ENCODE measurements at places on chromosomes 16 and 17. TPM values are rescaled to one million over a fixed set of nuclear protein-coding genes. Genes with fewer than 3 reads are reported as not detected.

CCL8 gene
- not detected for total RNA-seq

KRTAP3-2 gene
- total RNA-seq, result not detected

CHTF18 gene
- total RNA-seq, result 98.3 TPM

PPY gene
- total RNA-seq, result not detected

SLC12A3 gene
- not detected for total RNA-seq

OSGIN1 gene
- 0.48 TPM for total RNA-seq

FBXW10 gene
- total RNA-seq, result not detected

TPSD1 gene
- not detected for total RNA-seq

PRKCA gene
- 17.8 TPM for total RNA-seq

LRRC37B gene
- 18.8 TPM for total RNA-seq

TBKBP1 gene
- 15.1 TPM for total RNA-seq

ABAT gene
- 8.9 TPM for total RNA-seq

TEX19 gene
- 0.38 TPM for total RNA-seq

TMEM204 gene
- total RNA-seq, result not detected

CHST4 gene
- total RNA-seq, result 12.1 TPM

KRTAP2-2 gene
- total RNA-seq, result not detected

TAT gene
- total RNA-seq, result not detected

MAF gene
- 2.7 TPM for total RNA-seq

GNG13 gene
- not detected for total RNA-seq

ABCC12 gene
- total RNA-seq, result not detected

STX8 gene
- total RNA-seq, result 42.5 TPM

RGS11 gene
- 1.1 TPM for total RNA-seq

CMTM2 gene
- not detected for total RNA-seq

KRTAP9-2 gene
- total RNA-seq, result not detected

PIK3R5 gene
- total RNA-seq, result 4.3 TPM

CCDC40 gene
- 11.6 TPM for total RNA-seq

NAA38 gene
- 27.0 TPM for total RNA-seq

SLC22A31 gene
- total RNA-seq, result 11.1 TPM

C17orf58 gene
- 21.8 TPM for total RNA-seq

KREMEN2 gene
- total RNA-seq, result 6.6 TPM

ZMYND15 gene
- 0.48 TPM for total RNA-seq

VWA3A gene
- not detected for total RNA-seq

AGRP gene
- not detected for total RNA-seq

TSNAXIP1 gene
- 0.37 TPM for total RNA-seq

TIMM22 gene
- total RNA-seq, result 17.2 TPM

KRTAP4-6 gene
- total RNA-seq, result not detected

CCL22 gene
- not detected for total RNA-seq

GCGR gene
- 0.61 TPM for total RNA-seq

STX1B gene
- 20.2 TPM for total RNA-seq

LGALS9C gene
- total RNA-seq, result not detected

SCGB1C2 gene
- not detected for total RNA-seq

PCTP gene
- total RNA-seq, result 12.5 TPM

TTLL6 gene
- total RNA-seq, result 2.6 TPM

TIMP2 gene
- total RNA-seq, result 43.3 TPM
